Esophagus squamous epithelium (tissue), 5 donors: ENCODE measurements at places on chromosomes 7 and 10. TPM values are rescaled to one million over a fixed set of nuclear protein-coding genes. Genes with fewer than 3 reads are reported as not detected.

DNA sequence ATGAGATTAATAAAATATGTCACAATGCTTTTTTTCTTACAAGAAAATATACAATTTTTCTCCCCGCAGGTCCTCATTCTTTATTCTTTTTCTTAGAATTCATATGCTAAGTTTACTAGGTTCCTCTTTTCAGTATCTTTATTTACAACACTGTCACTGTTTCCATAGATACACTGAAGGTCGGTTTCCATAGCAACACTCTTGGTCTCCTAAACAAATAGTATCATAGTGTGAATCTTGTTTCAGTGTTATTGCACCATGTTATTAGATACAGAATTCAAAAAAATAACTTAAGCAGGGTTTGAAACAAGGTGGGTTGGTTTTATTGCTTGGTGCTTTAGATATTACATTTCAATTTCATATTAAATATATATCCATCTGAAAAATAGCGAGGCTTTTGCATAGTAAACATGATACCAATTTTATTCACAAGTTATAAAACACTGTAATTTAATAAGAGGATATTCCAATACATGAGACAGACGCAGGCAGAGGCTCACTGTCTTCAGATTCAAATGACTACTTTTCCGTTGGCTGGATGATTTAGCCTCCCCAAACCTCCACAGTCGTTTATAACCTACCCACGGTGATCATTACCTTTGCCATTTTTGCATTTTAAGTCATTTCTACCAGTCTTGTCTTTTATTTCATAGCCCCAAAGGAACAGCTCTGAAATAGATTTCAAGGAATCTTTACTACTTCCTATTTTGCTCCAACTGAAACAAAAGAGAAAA is 88.9 kb upstream of the KLF6 start:
- H3K4me1 ChIP-seq: peaks cover 17% of the 10 kb centered on the region
- no peaks in the 10 kb centered on the region for H3K36me3 ChIP-seq
- no peak overlapping the region for H3K4me3 ChIP-seq
- no peaks in the 10 kb centered on the region for H3K27me3 ChIP-seq
- H3K27ac ChIP-seq: peak overlapping the region; percentile 70

GRCh38 chr10:113681533-113682470 is 2.1 kb downstream of the CASP7 start:
- H3K27ac ChIP-seq: no peak overlapping the region
- no peaks in the 10 kb centered on the region for H3K36me3 ChIP-seq
- DNase-seq: no peak
- H3K4me3 ChIP-seq: no peak overlapping the region
- peaks cover 8% of the 10 kb centered on the region for H3K4me1 ChIP-seq

DNA sequence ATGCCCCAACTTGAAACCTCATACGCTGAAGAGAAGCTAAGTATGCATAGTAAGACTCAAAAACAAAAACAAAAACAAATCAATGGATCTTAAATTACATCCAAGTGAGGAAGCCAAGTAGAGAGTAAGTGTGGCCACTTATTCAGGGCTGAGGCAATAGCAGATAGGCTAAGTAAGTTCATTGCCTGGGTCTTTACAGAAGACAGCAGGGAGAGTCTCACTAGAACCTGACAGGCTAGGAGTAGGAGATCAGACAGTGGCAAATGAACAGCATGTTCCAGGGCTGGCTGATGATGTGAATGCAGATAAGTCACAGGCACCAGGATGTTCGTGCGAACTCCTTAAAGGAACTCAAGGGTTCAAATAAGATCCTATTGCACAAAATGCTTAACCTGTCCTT is 568.6 kb downstream of the KCNMA1 start:
- no peak for DNase-seq
- H3K4me3 ChIP-seq: no peak overlapping the region
- H3K4me1 ChIP-seq: no peaks in the 10 kb centered on the region
- no peaks in the 10 kb centered on the region for H3K27me3 ChIP-seq

DNA sequence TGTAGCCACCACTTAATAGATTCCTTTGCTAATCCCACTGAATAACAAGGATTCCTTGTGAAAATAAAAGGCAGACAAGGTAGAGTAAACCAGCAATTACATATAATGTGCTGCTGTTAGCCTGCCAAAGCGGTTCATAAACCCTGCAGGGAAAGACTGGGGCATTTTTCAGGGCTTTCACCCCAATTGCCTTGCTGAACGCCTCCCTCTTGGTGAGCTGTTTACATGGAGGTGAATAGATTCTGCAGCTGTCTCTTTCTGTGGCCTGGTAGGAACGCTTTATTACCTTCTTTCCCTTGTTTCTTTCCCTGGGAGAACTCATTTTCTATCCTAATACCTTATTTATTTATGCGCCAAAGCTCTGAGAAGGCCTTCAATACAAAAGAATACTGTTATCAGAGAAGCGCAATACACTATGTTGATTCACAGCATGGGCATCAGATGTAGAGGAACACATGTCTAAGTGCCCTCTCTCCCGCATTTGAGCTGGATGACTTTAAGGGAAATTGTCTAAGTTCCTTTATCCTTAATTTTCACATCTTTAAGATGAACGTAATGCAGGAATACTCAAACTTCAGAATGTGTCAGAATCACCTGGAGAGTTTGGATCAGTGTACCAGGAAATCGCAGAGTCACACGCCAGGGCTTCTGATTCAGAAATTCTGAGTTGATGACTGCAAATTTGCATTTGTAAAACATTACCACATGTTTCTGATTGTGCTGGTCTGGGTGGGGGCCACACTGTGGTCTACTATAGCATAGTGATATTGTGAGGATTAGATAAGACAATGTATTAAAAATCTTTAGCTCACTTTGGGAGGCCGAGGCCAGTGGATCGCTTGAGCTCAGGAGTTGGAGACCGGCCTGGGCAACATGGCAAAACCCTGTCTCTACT is 1203.8 kb downstream of the SORCS3 start:
- no peaks in the 10 kb centered on the region for H3K4me1 ChIP-seq
- no peaks in the 10 kb centered on the region for H3K36me3 ChIP-seq
- H3K27me3 ChIP-seq: no peaks in the 10 kb centered on the region
- no peak overlapping the region for H3K4me3 ChIP-seq

Gene CYP26A1
- total RNA-seq: not detected

Gene SPDYE8
- not detected for total RNA-seq

Gene WNT8B
- not detected for total RNA-seq

Gene EPO
- not detected for total RNA-seq

Gene GDF2
- not detected for total RNA-seq
